ENCODE measurements at places on chromosomes 2 and 18.

DNA sequence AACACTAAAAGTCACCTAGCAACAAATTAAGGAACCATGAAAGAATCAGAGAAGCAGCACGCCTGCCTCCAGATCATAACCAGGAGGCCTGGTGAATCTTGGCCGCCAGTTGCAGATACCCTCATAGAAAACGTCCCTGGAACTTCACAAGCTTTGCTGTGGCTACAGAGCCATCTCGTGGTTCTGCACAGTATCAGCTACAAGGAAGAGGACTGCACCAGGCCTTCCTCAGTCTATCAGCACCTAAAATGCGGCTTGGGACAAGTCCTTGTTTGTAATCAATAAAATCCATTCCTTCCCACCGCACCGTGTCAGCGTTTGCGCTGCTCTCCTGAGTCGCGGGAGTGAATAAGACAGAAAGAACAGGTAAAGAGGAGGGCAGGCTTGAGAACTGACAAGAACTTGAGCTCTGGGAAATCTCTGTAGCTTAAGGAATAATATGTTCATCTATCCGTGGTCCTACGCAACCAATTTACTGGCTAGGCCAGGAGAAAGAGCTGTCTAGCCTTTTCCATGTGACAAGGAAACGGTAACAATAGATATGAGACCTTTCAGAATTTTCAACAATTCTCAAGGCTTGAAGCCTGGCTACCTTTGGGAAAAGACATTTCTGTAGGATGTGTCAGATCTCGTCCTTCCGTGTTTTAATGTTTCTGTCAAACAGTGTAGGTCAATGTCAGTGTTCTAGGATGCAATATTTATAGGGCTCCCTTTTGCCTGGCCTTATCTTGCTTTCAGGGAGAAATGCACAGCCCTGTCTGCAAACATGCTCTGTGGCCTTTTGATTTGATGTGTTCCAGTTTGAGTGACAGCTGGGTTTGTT is 128.5 kb upstream of the RAB12 start:
- peak; percentile 57 for DNase-seq

- no peak for DNase-seq
Observed at GRCh38 chr18:21483051-21483450, 117.5 kb downstream of the ESCO1 start.

GRCh38 chr2:142347751-142348150 is 216.9 kb upstream of the LRP1B start:
- DNase-seq, result peak; percentile 49

DNA sequence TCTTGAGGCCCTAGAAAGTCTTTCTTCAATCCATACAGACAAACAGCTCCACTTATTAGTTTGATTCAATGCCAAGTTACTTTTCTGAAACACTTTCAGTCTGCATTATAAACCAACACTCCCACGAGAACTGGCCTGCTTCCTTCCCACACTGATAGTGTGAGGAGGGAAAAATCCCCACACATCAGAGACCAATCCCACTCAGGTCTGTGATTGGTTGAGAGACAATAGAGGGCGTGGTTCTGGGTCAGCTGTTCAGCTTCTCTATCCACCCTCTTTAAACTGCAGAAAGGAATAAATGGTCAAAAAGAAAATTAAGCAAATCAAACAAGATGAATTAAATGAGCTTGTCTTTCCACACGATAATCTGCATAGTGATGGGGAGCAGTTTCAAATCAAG is 152.5 kb downstream of the NRP2 start:
- DNase-seq, result no peak

GRCh38 chr2:172172513-172173173 is 69.9 kb upstream of the DLX2 start:
- no peak for DNase-seq

DNA sequence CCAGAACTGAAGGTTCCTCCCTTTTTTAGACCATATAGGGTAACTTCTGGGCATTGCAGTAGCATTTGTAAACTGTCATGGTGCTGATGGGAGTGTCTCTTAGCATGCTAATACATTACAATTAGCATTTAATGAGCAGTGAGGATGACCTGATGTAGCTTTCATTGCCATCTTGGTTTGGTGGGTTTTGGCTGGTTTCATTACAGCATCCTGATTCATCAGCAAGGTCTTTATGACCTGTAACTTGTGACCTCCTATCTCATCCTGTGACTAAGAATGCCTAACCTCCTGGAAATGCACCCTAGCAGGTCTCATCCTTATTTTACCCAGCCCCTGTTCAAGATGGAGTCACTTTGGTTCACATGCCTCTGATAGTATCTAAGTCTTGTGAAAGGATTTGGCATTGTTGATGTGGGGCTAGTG is 159.0 kb downstream of the TMX3 start:
- DNase-seq, result peak; percentile 6

- DNase-seq, result no peak
Observed at GRCh38 chr2:204046145-204046544, 109.6 kb downstream of the ICOS start.

DNA sequence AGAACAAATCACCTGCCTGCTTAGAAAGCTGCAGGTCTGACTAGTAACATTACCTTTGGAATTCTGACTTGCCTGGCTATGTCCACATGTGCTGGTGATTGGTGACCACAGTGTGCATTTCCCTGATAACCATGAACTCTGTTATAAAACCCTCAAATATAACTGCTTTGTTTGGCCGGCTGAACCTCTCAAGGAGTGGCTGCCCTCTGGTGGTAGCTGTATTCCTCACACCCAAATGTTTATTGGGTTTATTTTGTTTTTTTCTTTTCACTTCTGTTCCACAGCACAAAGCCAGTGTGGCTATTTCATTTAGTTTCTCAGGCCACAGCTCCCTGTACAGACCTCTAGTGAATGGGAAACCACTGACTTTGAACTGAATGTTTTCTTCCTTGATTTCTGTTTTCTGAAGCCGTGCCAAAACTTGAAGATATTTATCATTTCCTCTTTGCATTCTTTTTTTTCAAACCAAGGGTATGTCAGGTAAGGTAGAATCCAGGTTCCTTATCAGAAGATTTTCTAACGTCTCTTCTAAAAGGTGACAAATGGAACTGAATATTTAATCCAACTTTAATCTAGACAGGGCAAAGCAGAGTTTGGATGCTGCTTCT is 549.0 kb upstream of the VRK2 start:
- peak; percentile 44 for DNase-seq

GRCh38 chr2:23601301-23601965 is 216.5 kb downstream of the KLHL29 start:
- peak; percentile 36 for DNase-seq

GRCh38 chr2:172478353-172478752 is 51.0 kb downstream of the ITGA6 start:
- DNase-seq, result no peak

DNA sequence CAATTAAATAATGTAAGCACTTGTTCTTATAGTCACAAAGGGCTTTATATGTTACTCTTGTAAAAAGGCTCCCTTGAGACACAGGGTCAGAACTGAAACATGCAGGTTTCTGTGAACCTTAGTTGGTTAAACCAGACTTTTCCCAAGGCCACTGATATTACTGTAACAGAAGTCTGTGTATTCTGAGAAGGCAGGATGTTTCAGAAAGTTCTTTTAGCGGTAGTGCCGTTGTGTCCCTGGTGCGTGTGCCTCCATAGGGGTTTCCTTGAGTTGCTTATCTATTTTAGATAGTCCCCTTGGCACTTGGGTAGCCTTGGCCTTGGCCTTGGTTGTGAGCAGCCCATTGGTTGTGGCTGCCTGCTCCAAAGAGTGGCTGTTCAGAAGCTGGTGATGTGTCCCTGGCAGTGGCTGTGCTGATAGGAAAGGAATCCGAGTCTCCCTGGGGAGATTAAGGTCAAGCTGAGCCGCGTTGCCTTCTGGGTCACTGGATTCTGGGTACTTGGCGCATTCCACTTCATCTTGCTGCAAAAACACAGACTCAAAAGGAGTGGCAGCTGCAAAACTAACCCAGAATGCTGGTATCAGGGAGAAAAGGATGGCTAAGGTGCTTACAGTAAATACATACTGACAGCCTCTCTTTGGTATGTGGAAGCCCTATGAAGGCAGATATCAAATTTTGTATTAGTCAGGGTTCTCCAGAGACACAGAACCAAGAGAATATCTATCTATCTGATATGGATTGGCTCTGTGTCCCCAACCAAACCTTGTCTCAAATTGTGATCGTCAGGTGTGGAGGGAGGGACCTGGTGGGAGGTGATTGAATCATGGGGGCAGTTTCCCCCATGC is 69.7 kb downstream of the FHOD3 start:
- no peak for DNase-seq

- no peak for DNase-seq
Observed at GRCh38 chr2:54149638-54150441, 34.4 kb downstream of the ACYP2 start.
